ENCODE measurements at places on chromosomes 6 and 20.

DNA sequence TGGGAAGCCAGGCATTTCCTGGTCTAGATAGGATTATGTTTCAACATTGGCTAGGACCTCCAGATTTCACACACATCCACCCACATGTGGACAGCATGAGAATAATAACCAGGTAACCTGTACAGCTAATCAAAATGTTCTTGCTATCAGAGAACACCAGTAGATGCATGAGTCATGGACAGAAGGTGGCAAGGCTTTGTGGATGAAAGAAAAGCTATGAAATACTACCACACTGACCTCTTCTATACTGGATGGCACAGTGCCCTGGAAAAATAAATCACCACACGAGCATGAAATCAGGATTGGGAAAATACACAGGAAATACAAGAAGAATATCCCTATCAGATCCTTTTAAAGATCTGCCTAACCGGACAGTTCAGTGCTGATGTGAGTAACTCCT, 113.0 kb downstream of the GMDS start:
- DNase-seq, result no peak

DNA sequence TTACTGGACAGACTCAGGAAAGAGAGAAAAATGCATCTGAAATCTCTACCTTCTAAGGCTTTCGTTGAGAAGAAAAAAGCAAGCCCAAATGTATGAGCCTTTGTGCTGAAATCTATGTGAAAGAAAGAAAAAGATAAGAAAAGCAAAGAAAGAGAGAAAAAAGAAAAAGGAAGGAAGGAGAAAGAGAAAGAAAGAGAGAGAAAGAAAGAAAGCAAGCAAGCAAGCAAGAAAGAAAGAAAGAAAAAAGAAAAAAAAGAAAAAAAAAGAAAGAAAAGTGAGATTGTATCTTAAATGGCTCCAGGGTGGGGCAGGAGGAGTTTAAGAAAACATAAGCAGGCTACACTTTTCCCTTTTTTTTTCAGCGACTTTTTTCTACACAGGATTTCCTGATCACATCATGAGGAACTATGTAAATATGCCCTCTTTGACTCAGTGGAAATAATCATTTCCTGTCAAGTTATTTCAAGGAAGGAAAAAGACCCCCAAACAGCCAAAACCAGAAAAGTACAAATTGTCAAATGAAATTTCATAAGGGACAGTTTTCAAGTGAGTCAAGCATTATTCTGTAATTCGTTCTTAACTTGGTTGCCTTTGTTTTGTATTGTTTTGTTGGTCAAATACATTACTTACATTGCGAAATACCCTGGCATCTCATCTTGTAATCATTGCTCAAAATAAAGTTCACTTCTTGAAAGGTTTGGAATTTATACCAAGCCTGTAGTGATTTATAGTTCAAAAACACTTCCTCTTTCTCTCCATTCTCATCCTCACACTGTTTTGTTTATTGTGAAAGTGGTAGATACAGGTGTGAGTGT, 79.5 kb upstream of the RNF217 start:
- no peak for DNase-seq

GRCh38 chr6:81613606-81614005, 138.9 kb downstream of the TENT5A start:
- no peak for DNase-seq

GRCh38 chr6:83153883-83154521, 39.1 kb downstream of the PGM3 start:
- no peak for DNase-seq

DNA sequence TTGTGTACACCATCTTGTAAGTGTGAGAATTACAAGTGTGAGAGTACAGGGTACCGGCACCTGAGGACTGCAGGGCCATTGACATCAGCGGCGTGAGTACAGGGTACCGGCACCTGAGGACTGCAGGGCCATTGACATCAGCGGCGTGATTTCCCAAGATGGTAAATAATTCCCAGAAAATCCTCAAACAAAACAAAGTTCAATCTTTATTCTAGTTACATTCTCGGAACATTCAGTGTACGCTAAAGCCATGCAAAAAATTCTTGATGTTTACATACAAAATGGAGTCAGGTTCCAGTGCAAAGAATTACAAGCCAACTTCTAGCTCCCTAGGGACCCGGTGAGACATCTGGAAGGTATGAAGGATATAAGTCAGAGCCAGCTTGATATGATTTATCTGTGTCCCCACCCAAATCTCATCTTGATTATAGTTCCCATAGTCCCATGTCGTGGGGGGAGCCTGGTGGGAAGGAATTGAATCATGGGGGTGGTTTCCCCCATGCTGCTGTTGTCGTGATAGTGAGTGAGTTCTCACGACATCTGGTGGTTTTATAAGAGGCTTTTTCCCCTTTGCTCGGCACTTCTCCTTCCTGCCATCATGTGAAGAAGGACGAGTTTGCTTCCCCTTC, 172.7 kb downstream of the TTLL2 start:
- no peak for DNase-seq

GRCh38 chr6:84455511-84456029, 228.1 kb upstream of the CEP162 start:
- no peak for DNase-seq

GRCh38 chr20:22430154-22430745, 154.1 kb downstream of the FOXA2 start:
- no peak for DNase-seq

GRCh38 chr6:148317739-148318138, 24.9 kb upstream of the SASH1 start:
- no peak for DNase-seq

GRCh38 chr20:35618263-35619131, 2.9 kb downstream of the SPAG4 start:
- DNase-seq, result no peak

DNA sequence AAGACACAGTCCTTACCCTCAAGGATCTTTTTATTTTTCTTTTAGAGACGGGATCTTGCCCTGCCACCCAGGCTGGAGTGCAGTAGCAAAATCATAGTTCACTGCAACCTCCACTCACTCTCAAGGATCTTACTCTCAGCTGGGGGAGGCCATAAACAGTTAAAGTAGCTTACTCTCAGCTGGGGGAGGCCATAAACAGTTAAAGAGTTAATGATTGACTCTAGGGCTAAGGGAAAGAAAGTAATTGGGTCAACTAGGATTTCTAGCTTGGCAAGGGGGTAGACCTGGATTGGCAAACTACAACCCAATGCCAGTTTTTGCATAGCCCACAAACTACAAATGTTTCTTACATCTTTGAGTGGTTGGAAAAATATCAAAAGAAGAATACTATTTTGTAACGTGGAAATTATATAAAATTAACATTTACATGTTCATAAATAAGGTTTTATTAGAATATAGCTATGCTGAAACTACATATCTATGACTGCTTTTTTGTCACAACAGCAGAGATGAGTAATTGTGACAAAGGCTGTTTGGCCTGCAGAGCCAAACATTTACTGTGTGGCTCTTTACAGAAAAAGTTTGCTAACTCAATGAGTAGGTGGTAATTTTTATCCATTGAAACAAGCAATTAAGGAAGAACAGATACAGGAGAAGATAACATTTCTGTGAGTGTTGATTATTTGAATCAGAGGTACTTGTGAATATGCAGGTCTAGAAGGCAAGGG, 46.4 kb downstream of the PTPRA start:
- DNase-seq, result no peak

- no peak for DNase-seq
These were observed 6.8 kb upstream of the MRAP2 start for GRCh38 chr6:84026721-84027164.

DNA sequence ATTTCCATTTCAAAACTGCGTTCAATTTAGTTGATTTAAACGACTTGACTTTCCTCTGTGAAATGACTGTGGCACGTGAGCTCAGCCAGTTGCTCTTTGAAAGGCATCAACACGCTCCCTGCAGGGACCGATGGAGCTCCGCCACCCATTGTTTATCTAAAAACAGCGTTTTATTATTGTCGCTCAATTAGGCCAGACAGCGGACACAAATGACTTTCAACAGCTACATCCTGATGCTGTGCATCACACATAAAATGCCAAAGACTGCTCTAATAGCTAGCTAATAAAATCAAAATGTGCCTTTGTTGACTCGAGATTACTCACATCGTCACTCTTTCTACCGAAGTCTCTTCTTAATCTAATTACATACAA, 332.5 kb downstream of the CD83 start:
- DNase-seq, result no peak

GRCh38 chr20:56423211-56423610, 11.2 kb downstream of the CASS4 start:
- DNase-seq, result no peak
